ACHN (cell line): ENCODE measurements at places on chromosomes 13 and 19.

- DNase-seq = no peak
Observed at GRCh38 chr13:78607409-78608251, 4.3 kb upstream of the POU4F1 start.

GRCh38 chr13:60178327-60178726, 14.6 kb upstream of the DIAPH3 start:
- DNase-seq = no peak

GRCh38 chr19:33080761-33081681, at the start of gene GPATCH1:
GPATCH1 (plus strand) TSS chr19:33081181; CDS start chr19:33081194, 13 bp downstream.
- DNase-seq = peak; percentile 86

DNA sequence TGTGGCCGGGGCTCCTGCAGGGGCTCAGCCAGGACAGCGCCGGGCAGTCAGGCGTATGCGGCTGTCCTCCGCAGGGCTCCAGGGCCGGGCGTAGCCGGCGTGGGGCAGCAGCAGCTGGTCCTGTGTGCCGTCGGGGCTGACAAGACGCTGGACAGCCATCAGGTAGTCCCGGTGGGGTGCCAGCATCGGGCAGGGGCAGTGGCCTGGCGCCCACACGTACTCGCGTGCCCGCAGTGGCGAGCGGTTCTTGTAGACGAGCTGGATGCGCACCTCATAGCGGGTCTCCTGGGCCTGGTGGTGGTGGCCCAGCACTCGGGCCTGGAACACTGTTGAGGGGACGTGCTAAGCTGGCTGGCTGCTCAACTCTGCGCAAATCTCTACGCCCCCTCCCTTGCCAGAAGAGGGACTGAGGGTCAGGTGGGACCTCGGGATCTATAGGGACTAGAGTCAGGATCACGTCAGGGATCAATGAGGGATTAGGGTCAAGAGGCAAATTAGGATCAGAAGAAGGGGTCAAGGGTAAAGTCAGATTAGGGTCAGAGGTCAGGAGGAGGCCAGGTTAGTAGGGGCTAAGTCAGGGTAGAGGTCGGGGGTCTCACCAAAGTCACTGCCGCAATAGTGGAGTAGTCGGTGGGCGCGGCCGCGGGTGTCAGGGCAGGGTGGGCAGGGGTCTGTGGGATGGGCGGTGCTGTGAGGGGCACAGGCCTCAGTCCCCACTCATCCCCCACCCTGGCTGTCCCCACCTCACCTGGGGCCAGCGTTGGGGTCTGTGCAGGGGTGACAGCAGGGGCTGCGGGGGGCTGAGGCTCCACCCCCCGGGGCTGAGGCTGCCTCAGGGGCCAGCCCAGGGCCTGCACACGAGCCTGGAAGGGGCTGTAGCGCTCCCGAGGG, 6.6 kb downstream of the ADAMTSL5 start:
- DNase-seq = no peak

GRCh38 chr19:7349961-7350711, 1.4 kb downstream of the ARHGEF18 start:
- DNase-seq = no peak

DNA sequence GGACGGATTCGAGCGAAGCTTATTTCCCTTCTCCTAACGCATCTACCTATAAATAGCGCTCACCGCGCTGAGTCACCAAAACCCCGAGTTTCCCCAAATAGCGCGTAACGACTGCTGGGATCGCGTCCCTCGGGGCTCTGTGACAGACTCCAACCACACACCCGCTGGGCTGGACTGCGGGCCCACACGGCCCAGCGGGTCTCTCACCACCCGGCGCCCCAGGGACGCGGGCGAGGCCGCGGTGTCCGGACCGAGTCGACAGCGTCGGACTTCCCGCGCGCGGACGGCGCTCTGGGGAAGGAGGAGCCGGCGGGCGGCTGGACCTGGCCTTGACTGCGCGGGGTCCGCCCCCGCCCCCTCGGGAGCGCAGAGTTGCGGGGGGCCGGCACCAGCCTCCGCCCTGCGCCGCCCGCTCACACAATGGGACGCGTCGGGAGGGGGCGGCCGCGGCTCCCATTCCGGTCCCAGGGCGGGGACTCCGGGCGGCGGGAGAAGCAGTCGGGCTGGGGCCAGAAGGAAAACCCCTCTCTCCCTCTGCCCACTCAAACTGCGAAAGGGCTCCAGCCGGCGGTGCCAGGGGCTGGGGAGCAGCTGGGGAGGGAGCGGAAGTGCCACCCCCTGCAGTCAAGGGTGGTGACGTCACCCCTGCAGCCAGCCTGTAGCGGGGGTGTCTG, 108.8 kb downstream of the KCNRG start:
- DNase-seq = peak; percentile 89

DNA sequence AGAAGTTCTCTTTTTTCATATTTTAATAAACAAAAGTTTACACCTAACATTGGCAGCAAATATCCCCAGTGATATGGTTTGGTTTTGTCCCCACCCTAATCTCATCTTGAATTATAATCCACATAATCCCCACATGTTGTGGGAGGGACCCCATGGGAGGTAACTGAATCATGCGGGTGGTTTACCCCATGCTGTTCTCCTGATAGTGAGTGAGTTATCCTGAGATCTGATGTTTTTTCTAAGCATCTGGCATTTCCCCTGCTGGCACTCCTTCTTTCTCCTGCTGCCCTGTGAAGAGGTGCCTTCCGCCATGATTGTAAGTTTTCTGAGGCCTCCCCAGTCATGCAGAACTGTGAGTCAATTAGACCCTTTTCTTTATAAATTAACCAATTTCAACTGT, 214.7 kb downstream of the SLITRK1 start:
- no peak for DNase-seq

GRCh38 chr19:11141937-11142527, 13.6 kb downstream of the SPC24 start:
- DNase-seq = peak; percentile 32
